ENCODE measurements at places on chromosomes 3 and 15.

GRCh38 chr3:18258492-18258891 lies 166.6 kb downstream of the SATB1 start:
- no peak for DNase-seq

GRCh38 chr3:177746337-177746933 lies 549.2 kb upstream of the TBL1XR1 start:
- no peak for DNase-seq

DNA sequence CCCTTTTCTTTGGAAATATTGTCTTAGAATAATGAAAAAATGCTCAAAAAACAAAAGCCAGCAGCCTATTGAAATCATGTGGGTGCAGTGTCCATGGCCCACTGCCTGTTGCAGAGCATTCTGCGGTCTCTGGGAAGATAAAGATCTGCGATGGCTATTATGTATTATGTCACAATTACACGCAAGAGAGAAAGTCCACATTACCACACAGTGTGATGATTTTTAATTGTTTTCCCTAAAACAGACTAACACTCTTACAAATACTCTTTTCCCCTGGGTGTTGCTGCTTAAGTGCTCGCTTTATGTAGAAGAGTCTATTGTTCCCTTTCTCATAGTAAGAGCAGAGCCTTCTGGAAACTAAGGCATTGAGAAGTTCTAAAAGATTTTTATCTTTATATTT lies 32.2 kb downstream of the SSR3 start:
- DNase-seq, result no peak

DNA sequence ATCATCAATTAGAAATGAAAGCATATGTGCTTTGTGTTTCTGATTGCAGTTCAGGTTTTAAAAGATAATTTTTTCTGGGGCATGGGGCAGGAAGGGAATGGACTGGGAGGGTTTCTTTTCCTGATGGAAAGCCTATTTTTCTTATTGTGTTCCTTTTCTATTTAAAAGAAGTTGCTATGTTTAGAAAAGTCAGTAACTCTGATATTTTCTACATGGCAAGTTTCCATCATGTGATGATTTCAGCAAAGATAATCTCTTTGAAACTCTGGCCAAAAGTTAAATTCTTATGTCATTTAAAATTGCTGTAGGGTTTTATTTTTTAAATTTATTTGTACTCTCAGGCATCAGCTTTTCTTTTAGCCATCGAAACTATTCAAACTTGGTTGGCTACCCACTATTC lies 601.2 kb downstream of the FOXP1 start:
- DNase-seq, result peak; percentile 17

GRCh38 chr3:152061296-152061695 lies 187.9 kb downstream of the SUCNR1 start:
- DNase-seq, result no peak

DNA sequence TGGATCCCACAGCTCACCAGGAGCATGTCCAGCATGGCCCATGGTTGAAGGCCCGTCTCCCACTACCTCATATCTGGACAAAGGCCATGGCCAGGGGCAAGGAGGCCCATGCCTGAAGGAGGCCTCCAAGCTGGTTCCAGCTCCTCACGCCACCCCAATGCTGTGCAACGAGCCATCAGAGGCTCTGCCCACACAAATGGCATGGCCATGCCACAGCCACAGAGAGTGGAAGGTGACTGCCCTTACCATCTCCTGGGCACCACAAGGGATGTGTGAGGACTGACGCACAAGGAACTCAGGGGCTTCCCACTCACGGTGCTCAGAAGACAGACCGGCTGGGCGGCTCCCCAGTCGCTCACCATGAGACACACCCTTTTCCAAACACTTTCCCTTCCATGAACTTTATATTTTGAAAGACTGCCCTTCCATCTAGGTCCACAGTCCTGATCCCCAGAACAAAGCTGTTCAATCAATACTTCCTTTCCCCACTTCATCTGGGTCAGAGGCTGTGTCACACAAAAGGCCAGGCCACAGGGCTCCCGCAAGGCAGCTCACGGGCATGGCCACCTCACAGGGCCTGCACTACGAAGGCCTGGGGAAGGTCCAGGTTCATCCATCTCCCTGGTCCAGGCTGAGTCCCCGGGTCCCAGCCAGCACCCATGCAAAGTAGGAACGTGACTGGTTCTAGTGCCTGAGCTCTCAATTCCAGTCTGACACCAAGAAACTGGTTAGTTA lies 66.4 kb downstream of the CYFIP1 start:
- no peak for DNase-seq
